HCT116 (cell line): ENCODE measurements at places on chromosomes 4 and X.

DNA sequence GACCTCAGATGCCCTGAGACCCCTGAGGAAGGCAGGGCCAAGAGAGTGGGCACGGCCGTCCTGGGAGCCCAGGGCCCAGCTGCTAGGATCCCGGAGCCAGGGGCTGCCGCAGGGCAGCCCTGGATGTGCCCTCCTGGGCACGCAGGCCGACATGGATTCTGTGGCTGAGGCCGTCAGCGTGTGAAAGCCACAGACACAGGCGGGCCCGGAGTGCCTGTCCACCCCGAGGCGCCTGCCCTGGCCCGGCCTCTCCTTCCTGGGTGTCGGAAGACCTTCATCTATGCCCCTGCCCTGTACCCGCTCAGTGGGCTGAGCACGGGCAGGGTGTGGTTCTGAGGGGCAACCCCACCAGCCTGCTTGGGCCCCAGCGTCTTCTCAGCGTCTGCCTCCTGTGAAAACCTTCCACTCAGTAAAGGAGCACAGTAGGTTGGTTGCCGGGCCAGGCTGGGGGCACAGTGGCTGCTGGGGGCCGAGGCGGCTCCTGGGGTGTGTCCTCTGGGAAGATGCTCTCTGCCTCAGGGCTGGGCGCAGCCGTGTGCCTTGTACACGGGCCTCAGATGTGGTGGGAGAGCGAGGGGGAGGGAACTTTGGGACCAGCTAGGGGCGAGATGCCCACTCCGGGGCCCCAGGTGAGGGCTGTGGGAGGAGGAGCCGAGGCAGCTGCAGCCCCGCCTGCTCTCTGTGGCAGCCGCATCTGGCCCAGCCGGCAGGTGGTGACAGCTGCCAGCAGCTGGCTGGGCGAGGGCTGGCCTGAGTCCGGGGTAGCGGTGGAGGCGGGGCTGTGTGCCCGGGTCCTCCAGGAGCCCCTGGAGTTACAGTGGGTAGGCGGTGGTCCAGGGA is 20.8 kb downstream of the FGFRL1 start:
- H3K36me3 ChIP-seq: no peaks in the 10 kb centered on the region
- no peak overlapping the region for H3K27ac ChIP-seq
- H3K27me3 ChIP-seq: no peaks in the 10 kb centered on the region
- H3K4me1 ChIP-seq: peaks cover 20% of the 10 kb centered on the region

DNA sequence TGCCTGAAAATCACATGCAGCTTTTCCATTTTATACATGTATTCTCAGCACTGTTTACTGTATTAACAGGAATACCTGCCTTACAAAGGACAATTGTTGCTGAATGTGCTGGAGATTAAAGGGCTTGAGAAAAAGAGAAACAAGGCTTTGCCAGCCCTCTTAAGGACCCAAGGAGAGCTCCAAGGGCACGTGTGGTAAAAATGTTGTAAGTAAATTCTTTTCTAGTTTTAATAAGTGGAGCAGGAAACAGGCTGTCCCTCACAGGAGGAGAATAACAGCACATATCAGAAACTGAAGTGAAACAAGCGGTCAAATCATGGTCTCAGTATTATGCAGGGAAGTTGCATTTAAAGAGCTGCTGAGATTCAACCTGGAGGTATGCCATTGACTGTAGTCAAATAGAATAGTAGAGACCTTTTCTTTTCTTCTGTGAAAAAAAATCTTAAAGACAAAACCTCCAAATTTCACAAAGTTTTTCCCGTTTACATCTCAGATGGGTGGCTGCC is 18.5 kb downstream of the IGFBP7 start:
- peaks cover 33% of the 10 kb centered on the region for H3K27me3 ChIP-seq
- H3K36me3 ChIP-seq: no peaks in the 10 kb centered on the region
- no peak overlapping the region for H3K27ac ChIP-seq

DNA sequence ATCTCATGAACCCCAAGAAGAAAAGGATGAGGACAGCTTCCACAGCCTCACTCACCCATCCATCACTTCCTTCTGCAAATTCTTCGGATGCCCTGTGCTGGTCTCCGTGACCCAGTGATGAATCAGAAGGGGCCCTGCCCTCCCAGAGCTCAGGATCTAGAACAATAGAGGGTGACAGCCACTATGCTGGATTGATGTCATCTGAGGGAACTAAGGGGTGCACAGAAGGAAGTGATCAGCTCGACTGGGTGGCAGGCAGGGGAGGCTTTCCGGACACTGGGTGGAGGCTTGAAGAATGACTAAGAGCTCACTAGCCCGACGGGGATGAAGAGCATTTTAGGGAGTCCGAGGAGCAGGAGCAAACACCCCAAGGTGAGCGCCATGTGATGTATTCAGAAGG is 1.4 kb upstream of the ZNF185 start:
- H3K4me3 ChIP-seq: peak overlapping the region; percentile 45
- H3K27ac ChIP-seq: no peak overlapping the region
- no peaks in the 10 kb centered on the region for H3K27me3 ChIP-seq
- H3K36me3 ChIP-seq: no peaks in the 10 kb centered on the region

DNA sequence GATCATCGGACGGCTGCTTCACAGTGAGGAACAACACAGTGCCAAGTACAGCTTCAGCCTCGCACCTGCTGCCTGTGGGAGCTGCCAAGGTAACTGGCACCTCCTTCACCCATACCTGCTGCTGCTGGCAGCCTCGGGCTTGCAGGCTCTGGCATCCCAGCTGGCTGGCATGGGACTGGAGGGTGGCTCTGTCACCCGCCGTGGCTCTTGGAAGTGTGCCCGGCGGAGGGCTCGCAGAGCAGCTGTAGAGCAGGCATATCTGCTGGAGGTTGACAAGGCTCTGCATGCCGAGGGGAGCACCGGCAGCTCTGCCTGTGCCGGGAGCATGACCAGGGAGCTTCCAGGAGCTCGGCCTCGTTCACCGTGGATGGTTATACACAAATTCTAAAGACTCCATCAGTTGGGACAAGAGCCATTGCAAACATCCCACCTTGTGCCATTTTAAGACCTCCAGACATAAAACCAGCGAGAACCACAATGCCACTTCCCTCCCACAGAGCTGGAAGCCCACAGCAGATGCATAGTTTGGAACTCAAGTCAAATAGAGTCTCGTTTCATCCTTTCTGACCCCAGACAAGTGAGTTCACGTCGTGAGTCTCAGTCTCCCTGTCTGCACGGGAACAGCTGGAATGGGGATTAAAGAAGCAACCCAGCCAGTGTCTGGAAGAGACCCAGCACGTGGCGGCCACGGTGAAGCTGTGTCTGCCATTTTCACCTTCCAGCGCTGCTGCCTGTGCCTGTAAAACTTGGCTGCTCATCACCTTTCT is 84.3 kb upstream of the PSAPL1 start:
- H3K27ac ChIP-seq: no peak overlapping the region
- H3K4me3 ChIP-seq: no peak overlapping the region
- no peak for DNase-seq
- no peaks in the 10 kb centered on the region for H3K36me3 ChIP-seq
- H3K4me1 ChIP-seq: no peaks in the 10 kb centered on the region; the same call in 1 of the 2 replicates
- peaks cover 40% of the 10 kb centered on the region for H3K27me3 ChIP-seq

GRCh38 chr4:63211776-63212479 is 1197.3 kb downstream of the TECRL start:
- H3K36me3 ChIP-seq: no peaks in the 10 kb centered on the region
- no peak overlapping the region for H3K27ac ChIP-seq
- no peak for DNase-seq
- H3K27me3 ChIP-seq: no peaks in the 10 kb centered on the region
- H3K4me3 ChIP-seq: no peak overlapping the region

- H3K36me3 ChIP-seq: no peaks in the 10 kb centered on the region
- no peaks in the 10 kb centered on the region for H3K4me1 ChIP-seq
- H3K27me3 ChIP-seq: no peaks in the 10 kb centered on the region
- no peak overlapping the region for H3K4me3 ChIP-seq
- no peak overlapping the region for H3K27ac ChIP-seq
Measured at GRCh38 chr4:112325530-112325929, 28.4 kb downstream of the ALPK1 start.

DNA sequence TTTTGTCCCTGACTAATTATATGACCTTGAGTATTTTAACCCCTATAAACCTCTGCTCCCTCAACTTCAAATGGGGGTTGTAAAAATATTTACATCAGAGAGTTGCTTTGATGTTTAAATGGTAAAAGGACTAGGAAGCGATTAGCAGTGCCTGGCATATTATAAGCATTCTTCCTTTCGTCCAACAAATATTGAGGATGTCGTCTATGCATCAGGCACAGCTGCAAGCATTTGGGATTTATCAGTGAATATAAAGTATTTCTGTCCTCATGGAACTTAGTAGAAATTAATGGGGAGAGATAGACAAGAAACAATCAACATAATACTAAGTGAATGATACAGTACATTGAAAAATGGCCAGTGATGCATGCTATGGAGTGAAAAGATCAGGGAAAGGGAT is 115.5 kb upstream of the EDNRA start:
- H3K27ac ChIP-seq: no peak overlapping the region
- peaks cover 7% of the 10 kb centered on the region; the same call in 1 of the 2 replicates for H3K4me1 ChIP-seq
- no peak for DNase-seq
- no peaks in the 10 kb centered on the region for H3K27me3 ChIP-seq

GRCh38 chr4:140223056-140223810 is 69.2 kb upstream of the MAML3 start:
- no peaks in the 10 kb centered on the region for H3K36me3 ChIP-seq
- no peak overlapping the region for H3K4me3 ChIP-seq
- DNase-seq: peak; percentile 8
- no peak overlapping the region for H3K27ac ChIP-seq

GRCh38 chr4:101858641-101859040 is 68.1 kb downstream of the BANK1 start:
- H3K27ac ChIP-seq: no peak overlapping the region
- DNase-seq: no peak
- H3K27me3 ChIP-seq: no peaks in the 10 kb centered on the region
- H3K4me1 ChIP-seq: no peaks in the 10 kb centered on the region
- H3K4me3 ChIP-seq: no peak overlapping the region
- no peaks in the 10 kb centered on the region for H3K36me3 ChIP-seq

DNA sequence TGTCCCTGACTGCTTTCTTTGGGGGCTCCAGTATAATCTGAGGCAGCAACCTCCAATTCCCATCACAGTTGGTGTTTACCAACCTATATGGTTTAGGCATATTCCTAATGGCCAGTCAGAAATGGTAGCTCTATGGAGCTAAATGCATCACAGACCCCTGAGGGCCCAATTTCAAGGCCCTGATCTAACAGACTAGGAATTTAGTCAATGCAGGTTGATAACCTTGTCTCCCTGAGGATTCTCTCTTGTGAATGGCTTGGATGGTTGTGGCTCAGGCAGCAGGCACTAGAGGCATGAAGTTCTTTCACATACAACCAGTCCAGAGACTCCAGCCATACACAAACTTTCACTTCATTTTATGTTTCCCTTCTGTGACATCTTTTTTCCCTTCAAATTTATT is 59.4 kb downstream of the TMPRSS11F start:
- H3K4me3 ChIP-seq: no peak overlapping the region
- DNase-seq: no peak
- no peaks in the 10 kb centered on the region for H3K4me1 ChIP-seq
- H3K36me3 ChIP-seq: no peaks in the 10 kb centered on the region
- H3K27ac ChIP-seq: no peak overlapping the region
- no peaks in the 10 kb centered on the region for H3K27me3 ChIP-seq

GRCh38 chr4:1401409-1402020 is 4.7 kb downstream of the NKX1-1 start:
- no peak for DNase-seq
- H3K27ac ChIP-seq: no peak overlapping the region
- no peaks in the 10 kb centered on the region for H3K36me3 ChIP-seq
- no peaks in the 10 kb centered on the region for H3K4me1 ChIP-seq

DNA sequence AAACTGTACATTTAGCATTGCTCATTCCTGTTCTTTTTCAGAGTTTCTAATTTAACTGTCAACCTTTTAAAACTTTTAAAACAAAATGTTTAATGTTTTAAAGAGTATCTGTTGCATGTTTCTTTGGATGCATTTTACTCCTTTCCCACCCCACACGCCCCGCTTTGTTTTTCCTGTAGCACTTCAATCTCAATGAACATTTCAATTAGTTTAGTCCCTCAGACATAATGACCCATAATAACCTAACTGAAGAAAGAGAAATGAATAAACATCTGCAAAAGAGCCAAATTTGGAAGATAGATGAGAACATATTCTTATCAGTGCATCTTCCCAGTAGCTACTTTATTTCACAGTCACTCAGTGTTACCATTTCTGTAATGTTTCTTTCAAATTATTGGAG is 7.5 kb downstream of the PCDH10 start:
- no peak overlapping the region for H3K27ac ChIP-seq
- no peaks in the 10 kb centered on the region for H3K4me1 ChIP-seq
- H3K27me3 ChIP-seq: no peaks in the 10 kb centered on the region
- no peak for DNase-seq

- H3K36me3 ChIP-seq: peaks cover 21% of the 10 kb centered on the region
- no peaks in the 10 kb centered on the region for H3K27me3 ChIP-seq
- no peak overlapping the region for H3K27ac ChIP-seq
Measured at GRCh38 chr4:48518143-48518542, 28.1 kb downstream of the ZAR1 start.

- DNase-seq: no peak
- H3K27me3 ChIP-seq: no peaks in the 10 kb centered on the region
- H3K4me3 ChIP-seq: no peak overlapping the region
Measured at GRCh38 chr4:150238591-150238990, 160.3 kb downstream of the DCLK2 start.

DNA sequence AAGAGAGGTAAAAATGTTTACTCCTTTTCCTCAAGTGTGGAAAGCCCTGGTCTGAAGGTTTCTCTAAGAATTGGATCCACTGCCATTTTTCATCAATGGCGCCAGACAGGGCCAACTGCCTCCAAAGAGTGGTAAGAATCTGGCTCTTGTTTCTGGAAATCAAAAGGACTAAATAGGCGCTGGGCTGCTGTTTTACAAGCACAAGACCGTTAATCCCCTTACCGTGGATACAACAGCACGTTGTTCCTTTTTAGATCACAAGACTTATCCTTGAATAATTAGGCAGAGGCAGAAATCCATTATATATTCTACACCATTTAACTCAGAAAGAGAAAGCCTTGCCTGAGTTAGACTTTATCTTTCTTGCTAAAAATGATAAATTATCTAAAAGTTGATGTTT is 10.6 kb downstream of the CLTRN start:
- no peaks in the 10 kb centered on the region for H3K27me3 ChIP-seq
- H3K4me3 ChIP-seq: no peak overlapping the region
- DNase-seq: no peak
- H3K27ac ChIP-seq: no peak overlapping the region
- no peaks in the 10 kb centered on the region for H3K4me1 ChIP-seq
- no peaks in the 10 kb centered on the region for H3K36me3 ChIP-seq

GRCh38 chrX:101230636-101231035 is 11.1 kb downstream of the DRP2 start:
- DNase-seq: no peak
- no peak overlapping the region for H3K4me3 ChIP-seq
- H3K4me1 ChIP-seq: no peaks in the 10 kb centered on the region
- no peaks in the 10 kb centered on the region for H3K36me3 ChIP-seq
- H3K27ac ChIP-seq: no peak overlapping the region

GRCh38 chr4:152247271-152247975 is 288.5 kb downstream of the FBXW7 start:
- H3K27me3 ChIP-seq: no peaks in the 10 kb centered on the region
- H3K27ac ChIP-seq: no peak overlapping the region
- no peaks in the 10 kb centered on the region for H3K4me1 ChIP-seq

GRCh38 chr4:164701665-164702064 is 52.3 kb upstream of the SMIM31 start:
- H3K4me3 ChIP-seq: no peak overlapping the region
- H3K4me1 ChIP-seq: no peaks in the 10 kb centered on the region
- H3K27ac ChIP-seq: no peak overlapping the region
- DNase-seq: no peak
- H3K36me3 ChIP-seq: no peaks in the 10 kb centered on the region
